ENCODE measurements at places on chromosomes 13 and 19.

DNA sequence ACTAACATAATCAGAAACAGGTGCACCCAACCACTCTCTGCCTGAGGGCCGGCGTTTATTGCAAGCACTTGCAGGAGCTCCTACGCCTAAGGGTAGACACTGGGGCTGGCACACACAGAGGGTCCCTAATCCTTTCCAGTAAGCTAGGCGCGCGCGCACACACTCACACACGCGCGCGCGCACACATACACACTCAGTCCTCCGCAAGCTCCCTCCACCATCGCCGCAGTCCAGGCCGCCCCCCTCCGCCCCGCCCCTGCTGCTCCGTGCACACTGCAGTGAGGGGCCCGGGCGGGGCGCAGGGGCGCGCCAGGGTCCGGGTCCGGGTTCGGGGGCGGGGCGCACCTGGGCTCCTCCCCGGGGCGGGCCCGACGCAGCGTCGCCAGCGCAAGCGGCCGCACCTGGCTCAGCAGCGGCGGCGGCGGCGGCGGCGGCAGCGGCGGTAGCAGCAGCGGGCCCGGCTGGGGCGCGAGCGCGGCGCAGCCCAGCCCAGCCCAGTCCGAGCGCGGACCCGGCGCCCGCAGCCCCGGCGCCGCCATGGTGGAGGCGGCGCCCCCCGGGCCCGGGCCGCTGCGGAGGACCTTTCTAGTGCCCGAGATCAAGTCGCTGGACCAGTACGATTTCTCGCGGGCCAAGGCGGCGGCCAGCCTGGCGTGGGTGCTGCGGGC, at the start of gene CAMSAP3:
TSS of gene CAMSAP3 (plus strand) at position 398 of the 668 bp plus-strand sequence. CDS start at position 538, 140 bp downstream.
- peak; percentile 74 for DNase-seq

- no peak for DNase-seq
Observed at GRCh38 chr19:4717966-4718701, 5.5 kb downstream of the DPP9 start.

DNA sequence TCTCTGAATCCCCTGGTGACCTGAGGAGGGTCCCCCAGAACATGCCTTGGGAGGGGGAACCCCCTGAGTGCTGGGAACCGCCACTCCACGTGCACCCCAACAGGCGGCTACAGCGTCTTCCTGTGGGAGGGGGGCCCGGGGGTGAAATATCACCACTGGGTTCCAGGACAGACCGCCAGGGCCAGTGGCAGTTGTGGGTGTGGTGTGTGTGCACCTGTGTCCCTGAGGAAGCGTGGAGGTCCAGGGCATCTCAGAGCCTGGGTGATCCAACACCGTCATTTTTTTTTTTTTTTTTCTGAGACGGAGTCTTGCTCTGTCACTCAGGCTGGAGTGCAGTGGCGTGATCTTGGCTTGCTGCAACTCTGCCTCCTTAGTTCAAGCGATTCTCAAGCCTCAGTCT, 4.2 kb downstream of the ADGRE5 start:
- DNase-seq = peak; percentile 75

DNA sequence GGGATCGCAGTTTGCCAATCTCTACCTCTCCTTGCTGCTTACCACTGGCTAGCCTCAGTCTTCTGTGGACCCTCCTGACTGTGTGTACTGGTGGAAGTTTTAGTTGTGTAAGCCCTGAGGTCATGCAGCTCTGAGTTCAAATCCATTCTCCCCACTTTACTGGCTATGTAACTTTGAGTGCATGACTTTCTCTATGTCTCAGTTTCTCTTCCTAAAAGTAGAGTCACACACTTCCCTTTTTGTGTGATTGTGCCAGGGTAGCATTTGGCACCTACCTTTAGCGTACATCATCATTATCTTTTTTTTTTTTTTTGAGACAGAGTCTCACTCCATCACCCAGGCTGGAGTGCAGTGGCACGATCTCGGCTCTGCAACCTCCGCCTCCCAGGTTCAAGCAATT, 70.3 kb downstream of the MAP4K1 start:
- no peak for DNase-seq

GRCh38 chr19:51794885-51795490, at the start of gene FPR3:
TSS of gene FPR3 (plus strand) at chr19:51795157. CDS start at chr19:51823749, 28,592 bp downstream.
- DNase-seq = no peak

GRCh38 chr19:45363861-45364459, 6.4 kb downstream of the ERCC2 start:
- DNase-seq = no peak

DNA sequence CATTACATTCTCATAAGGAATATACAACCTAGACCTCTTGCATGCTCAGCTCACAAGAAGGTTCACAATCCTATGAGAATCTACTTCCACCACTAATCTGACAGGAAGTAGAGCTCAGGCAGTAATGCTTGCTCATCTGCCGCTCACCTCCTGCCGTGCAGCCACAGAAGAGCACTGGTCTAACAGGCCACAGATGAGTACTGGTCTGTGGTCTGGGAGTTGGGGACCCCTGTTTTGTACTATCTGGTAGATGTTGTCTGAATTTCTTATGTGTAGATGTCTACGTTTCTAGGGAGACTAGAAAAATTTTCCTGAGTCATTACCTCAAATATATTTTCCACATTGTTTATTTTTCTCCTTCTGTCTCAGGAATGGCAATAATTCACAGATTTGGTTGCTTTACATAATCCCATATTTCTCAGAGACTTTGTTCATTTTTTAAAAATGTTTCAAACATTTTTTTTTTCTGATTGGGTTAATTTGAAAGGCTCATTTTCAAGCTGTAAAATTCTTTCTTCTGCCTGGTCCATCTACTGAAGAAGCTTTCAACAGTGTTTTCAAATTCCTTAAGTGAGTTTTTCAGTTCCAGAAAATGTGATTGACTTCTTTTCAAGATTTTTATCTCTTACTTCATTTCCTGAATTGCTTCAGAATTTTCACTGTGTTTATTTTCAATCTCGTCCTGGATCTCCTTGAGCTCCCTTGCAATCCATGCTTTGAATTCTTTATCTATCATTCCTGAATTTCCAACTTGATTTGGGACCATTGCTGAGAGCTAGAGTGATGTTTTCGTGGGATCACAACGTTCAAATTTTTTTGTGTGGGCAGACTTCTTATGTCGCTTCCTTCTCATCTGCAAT, 1322.2 kb downstream of the PCDH9 start:
- DNase-seq = no peak

GRCh38 chr13:112101360-112101930, 34.5 kb downstream of the SOX1 start:
- DNase-seq = no peak

GRCh38 chr13:21032656-21033055, 28.7 kb downstream of the LATS2 start:
- no peak for DNase-seq

GRCh38 chr19:48249502-48250014, 6.2 kb downstream of the CARD8 start:
- DNase-seq = peak; percentile 92

DNA sequence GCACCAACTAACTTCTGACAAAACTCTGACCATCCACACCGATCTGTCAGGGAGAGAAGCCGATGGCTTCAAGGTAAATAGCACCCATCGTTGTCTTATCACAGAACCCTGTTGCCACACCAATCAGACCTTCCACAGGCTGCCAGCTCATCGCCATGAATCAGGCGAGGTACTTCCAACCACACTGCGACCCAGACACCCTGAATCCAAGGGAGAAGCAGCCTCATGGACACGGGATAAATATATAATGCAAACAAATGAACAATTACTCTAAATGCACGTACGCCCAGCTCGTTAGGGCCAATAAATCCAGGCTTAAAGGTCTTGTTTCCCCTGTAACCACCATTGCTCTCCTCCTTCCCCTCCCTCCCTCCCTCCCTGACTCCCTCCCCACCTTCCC, 20.8 kb downstream of the RANBP3 start:
- no peak for DNase-seq

- no peak for DNase-seq
Observed at GRCh38 chr19:18431351-18432197, 6.4 kb downstream of the ISYNA1 start.

GRCh38 chr19:23777216-23777615, 18.5 kb upstream of the ZNF681 start:
- DNase-seq = no peak

- no peak for DNase-seq
Observed at GRCh38 chr19:12703046-12703445, 6.6 kb upstream of the FBXW9 start.

DNA sequence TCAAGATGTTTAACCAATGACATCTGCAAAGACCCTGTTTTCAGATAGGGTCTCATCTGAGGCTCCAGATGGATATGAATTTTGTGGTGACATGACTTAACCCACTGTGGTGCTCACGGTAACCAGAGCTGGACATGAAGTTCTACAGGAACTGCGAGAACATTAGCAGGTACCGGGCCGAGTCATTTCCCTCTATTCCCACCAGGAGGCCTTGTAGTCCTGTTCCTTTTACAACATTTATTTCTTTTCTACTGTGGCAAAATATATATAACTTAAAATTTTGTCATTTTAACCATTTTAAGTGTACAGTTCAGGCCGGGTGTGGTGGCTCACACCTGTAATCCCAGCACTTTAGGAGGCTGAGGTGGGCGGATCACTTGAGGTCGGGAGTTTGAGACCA, 7.6 kb upstream of the TSPAN16 start:
- no peak for DNase-seq

- DNase-seq = peak; percentile 72
Observed at GRCh38 chr13:109787135-109787954, 962 bp upstream of the IRS2 start.

- no peak for DNase-seq
Observed at GRCh38 chr13:21138561-21138960, 37.8 kb downstream of the SKA3 start.

DNA sequence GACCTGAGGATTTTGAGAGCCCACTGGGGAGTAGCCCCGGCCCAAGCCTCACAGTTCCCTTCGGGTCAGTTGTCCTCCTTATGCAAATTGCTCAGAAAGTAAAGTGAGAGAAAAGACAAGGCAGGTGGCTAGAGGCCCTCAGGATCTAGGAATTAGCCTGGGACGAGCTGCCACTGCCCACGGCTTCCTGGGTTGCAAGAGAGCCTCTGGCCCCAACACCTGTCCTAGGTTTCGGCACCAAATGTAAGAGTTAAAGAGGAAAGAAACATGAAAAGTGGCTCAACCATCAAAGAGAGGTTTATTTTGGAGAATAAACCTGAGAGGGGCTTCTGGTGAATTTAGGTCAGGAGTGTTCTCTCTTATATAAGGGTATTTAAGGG, 25.6 kb downstream of the TMEM255B start:
- DNase-seq = peak; percentile 13

GRCh38 chr19:13707915-13708314, 56.4 kb upstream of the MRI1 start:
- no peak for DNase-seq

DNA sequence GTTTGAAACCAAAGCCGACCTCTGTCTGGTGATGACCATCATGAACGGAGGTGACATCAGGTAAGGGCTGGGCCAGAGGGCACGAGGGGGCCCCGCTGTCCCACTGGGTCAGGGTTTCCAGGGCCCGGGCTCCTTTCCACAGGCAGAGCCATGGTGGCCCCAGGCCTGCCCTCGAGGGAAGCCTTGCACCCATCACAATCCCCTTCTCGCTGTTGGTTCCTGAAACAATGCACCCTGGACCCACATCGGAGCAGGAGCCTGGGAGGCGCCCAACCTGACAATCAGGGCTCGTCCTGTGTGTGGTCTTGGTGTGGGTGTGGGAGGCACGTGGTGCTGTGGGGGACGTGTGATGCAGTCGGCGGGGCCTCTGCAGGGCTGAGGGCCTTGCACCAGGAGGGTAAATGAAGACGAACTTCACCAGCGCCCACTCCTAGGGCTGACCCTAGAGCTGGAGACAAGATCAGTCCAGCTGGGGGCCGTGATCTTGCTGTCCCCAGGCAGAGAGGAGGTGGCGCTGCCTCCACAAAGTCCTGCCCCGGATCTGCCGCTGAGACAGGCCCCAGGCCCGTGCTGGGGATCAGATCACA, 2.8 kb downstream of the GRK1 start:
- DNase-seq = peak; percentile 55

DNA sequence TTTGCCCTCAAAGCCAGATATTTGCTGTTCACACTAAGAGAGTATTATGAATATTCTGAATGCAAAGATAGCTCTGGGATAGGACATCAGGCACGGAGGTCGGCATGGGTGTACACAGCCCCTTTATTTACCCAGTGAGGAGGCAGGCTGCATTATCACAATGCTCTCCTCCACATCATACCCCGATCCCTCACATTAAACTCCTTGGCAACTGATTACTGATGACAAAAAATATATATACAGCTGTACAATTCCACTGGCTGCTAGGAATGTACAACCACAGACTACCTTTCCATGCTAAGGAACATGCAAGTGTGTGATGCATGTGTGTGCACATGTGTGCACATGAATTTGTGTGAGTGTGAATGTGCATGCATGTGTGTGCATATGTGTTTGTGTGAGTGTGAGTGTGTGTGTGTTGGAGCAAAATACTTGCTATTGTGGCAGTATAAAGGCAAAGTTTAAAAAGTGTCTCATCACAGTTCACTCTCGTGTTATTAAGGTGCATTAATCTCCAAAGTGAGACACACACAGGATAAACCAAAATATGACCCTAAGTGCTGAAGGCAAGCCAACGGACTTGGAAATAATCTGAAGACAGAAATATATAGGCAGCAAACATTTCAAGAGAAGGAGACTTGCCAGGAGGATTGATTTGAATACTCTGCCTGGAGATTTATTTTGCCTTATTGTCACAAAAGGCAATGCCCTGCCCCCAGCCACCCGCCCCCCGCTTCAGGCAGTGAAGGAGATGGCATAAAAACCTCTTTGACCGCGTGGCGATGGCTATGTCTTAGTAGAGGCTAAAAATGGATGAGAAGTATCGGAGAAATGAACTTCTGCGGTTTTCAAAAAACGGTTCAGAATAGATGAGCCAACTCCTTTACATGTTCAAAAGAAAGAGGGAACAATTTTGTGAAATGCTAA, 274.8 kb downstream of the TSHZ3 start:
- no peak for DNase-seq

DNA sequence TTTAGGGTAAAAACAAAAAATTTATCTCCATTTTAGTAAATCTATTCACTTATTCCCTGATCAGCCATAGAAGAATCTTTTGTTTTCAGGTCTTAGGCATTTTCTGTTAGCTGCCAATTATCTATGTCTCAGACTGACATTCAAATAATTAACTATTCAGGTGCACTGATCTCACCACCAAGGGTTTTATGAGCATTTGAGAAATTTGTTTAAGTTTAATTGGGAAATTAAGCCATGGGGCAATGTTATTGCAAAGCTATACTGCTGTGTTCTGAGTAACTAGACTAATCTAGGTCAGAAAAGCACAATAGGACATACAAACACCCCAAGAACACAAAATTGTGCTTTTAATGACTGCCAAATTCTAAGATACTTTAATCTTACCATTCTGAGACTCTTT, 210.7 kb upstream of the EDNRB start:
- no peak for DNase-seq

- no peak for DNase-seq
Observed at GRCh38 chr13:113625965-113626721, 31.9 kb downstream of the ATP4B start.

GRCh38 chr19:16871871-16872270, 16.9 kb upstream of the F2RL3 start:
- DNase-seq = no peak

DNA sequence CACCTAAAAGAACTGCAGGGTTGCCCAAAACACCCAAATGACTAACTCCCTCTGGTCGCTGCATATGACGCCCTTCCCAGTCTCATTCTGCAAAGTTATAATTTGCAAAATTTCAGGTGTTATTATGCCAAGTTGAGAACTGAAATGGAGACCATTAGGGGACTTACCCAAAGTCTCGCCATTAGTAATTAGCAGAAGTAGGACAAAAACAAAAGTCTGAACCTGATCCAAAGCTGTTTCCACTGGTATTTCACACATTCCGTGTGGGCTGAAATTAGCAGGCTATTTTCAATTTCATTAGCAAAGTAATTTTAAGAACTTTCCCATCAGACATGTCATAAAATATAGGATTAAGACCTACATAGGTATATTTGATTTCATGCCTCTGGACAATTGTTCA, 6.8 kb downstream of the RUBCNL start:
- no peak for DNase-seq
